ENCODE measurements at places on chromosomes 7 and 10.
A peak's percentile ranks its signal among the peaks of the same experiment; 100 is the strongest.

- no peak for DNase-seq
Measured at GRCh38 chr7:2271273-2272026, 29.4 kb downstream of the NUDT1 start.

GRCh38 chr10:96272316-96273280 lies 1.2 kb upstream of the BLNK start:
- no peak for DNase-seq

DNA sequence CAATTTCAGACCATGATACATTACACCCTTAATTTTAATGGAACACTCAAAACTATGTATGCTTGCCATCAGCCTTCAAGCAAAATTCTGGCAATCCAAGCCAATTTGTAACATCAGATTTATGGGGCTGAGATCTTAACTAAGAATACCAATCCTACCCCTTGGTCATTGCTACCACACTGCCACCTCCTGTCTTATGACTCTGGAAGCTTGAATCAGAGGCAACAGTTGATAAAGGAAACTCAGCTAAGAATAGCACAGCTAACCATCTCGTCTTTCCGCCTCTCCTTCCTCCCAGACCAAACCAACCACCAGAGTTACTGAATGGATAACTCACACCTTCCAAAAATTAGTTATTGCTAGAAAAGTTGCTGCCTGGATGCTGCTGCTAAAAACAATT lies 7.4 kb downstream of the IGF2BP3 start:
- no peak for DNase-seq

- DNase-seq: peak; percentile 92
Measured at GRCh38 chr7:137975221-137975620, 26.7 kb downstream of the CREB3L2 start.

DNA sequence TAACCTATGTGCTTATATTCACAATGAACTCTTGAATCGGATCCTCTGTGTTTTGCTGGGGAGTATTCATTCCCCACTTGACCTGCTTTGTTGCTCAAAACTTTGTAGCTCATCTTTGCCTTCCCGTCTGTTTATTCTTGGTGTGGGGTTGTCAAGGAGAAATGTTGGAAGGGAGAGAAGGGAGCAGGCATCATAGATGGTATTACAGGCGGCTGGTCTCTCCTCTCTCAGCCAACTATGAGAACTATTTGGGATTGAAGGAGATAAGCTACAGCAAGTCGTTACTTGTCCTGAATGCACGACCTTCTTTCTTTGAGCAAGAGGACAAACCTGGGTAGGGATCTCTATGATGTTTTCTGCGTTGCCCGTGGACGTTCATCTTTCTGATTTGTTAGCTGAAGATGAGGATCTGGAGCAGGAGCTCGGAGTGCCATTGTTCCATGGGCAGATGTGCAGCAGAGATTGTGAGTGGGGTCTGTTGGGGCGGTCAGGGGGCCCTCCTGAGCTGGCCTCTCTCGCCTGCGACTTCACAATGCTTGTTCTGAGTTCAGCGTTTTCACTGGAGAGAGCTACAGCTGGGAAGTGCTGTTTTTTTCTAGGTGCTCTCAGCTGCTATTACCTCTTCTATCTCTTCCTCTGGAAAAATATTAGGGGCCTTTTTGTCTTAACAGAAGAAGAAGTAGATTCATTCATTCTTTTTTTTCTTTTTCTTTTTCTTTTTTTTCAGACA lies 126.9 kb upstream of the KLF6 start:
- no peak for DNase-seq

GRCh38 chr10:50561266-50561665 lies 62.5 kb downstream of the SGMS1 start:
- DNase-seq: peak; percentile 67

GRCh38 chr10:12448340-12448728 lies 99.0 kb downstream of the CAMK1D start:
- DNase-seq: no peak

DNA sequence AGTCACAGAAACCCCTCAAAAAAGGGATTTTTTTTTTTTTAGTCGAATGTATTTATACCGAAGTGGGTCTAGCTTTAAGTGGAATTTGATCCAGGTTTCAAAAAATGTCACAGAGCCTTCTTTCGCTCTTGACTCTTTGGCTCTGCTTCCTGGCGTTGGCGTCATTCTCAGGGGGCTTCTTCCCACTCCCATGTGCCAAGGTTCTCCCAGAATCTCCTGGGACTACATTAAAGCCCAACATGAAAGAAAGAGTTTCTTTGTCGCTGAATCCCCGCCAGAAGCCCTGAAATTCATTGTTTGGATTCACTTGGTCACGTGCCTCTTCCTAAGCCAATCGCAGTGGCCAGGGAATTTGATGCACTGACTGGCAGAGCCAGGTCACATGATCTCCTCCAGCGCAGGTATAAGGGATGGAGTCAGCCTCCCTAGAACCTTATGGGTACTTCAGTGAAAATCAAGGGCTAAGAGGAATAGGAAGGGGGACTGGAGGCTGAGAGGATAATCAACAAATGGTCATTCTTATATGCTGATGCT lies 101.2 kb downstream of the RPS24 start:
- no peak for DNase-seq

- no peak for DNase-seq
Measured at GRCh38 chr7:84790882-84791281, 396.0 kb downstream of the SEMA3D start.

DNA sequence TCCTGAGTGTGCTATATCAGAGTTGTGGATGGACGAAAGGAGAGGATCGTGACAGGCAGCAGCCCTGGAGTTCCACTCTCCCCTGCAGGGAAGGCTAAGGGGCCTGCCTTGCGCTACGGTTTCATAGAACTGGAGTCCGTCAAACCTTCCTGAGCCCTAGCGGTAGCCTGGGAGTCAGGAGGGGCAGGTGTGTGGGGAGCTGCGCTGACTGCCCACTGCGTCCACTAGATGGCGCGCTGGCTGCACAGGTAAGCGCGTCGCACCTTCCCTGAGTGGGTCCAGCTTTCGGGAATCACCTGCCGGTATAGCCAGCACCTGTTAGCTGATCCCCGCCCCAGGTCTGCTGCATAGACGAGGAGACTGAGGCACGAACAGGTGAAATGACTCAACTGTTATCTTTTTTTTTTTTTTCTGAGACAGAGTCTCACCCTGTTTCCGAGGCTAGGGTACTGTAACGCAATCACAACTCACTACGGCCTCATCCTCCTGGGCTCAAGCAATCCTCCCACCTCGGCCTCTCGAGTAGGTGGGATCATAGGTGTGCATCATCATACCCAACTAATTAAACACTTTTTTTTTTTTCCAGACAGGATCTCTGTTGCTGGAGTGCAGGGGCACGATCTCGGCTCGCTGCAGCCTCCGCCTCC lies 20.2 kb upstream of the BAIAP2L1 start:
- DNase-seq: no peak

DNA sequence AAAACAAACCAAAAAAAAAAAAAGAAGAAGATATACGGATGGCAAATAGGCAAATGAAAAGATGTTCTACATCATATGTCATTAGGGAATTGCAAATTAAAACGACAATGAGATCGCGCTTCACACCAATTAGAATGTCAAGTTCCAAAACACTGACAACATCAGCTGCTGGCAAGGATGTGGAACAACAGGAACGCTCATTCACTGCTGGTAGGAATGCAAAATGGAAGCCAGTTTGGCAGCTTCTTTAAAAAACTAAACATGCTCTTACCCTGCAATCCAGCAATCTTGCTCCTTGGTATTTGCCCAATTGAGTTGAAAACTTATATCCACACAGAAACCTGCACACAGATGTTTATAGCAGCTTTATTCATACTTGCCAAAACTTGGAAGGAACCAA lies 34.8 kb downstream of the CALML5 start:
- no peak for DNase-seq

- DNase-seq: no peak
Measured at GRCh38 chr10:58641095-58641531, 128.4 kb downstream of the BICC1 start.

- peak; percentile 84 for DNase-seq
Measured at GRCh38 chr7:129829737-129830631, 122.8 kb downstream of the UBE2H start.

DNA sequence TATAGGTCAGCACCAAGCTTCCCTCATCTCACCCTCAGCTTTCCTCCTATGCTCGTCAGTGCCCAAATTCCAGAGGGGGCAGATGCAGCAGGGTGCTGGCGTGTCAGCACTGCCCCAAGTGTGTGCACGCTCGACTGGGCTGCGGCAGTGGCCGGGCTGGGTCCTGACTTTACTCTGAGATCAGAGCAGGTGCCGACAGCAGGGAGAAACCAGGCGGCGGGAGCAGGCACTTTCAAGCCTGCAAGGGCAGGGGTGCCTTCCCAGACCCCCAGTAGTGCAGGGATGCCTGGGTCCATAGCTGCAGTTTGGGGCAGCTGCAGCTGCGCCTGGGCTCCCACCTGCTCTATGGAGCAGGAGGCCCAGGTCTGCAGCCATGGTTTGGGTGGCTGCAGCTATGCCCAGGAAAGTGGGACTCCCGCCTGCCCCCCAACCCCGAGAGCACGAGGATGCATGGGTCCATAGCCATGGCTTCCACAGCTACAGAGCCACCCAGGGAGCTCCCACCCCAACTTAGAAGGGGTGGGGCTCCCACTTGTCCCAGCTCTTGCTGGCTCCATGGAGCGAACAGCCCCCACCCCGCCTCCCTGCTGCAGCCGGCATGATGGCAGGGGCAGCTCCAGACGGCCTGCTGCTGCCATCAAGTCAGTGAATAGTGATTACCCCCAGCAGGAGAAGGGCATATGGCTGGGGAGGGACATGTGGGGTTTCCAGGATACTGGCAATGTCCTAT lies 199.2 kb upstream of the KMT2E start:
- no peak for DNase-seq

- DNase-seq: no peak
Measured at GRCh38 chr10:124643330-124644009, 100.7 kb downstream of the FAM53B start.

GRCh38 chr10:132293813-132294520 lies 13.8 kb downstream of the STK32C start:
- DNase-seq: no peak

GRCh38 chr7:41328131-41328530 lies 374.8 kb downstream of the INHBA start:
- DNase-seq: no peak

GRCh38 chr10:45470098-45471012 lies 96.3 kb downstream of the ALOX5 start:
- peak; percentile 49 for DNase-seq

DNA sequence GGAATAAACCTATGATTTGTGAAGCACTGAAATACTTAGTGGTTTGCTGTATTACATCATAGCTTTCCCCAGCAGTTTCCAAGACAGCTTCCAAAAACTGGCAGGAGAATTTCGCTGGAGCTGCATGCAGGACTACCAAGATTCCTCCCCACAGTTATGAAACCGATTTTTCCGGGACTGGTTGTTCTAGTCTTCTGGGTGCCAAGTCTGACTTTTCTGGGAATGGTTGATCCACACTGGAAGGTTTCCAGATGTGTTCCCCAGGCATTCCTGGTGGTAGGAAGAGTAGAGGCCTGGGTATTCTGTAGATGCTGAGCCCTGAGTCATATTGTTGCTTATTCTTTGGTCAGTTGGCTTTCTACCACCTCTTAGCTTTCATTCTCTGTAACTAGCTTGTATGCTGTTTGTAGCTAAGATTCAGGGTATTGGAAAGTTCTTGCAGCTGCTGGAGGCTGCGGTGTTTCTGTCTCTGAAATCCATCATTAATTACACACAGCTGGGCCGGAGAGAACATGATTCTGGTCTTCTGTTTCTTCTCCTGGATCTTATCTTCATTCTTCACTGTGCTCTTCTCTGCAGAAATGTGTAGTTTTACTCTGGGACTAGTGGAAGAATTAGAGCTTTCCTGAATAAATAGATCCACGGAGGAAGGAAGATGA lies 6.3 kb downstream of the ABCC2 start:
- DNase-seq: no peak

- no peak for DNase-seq
Measured at GRCh38 chr10:125033146-125033924, 91.4 kb downstream of the ZRANB1 start.

GRCh38 chr7:155745737-155746136 lies 66.5 kb downstream of the SHH start:
- DNase-seq: no peak

GRCh38 chr7:108010377-108010776 lies 7.4 kb upstream of the LAMB1 start:
- DNase-seq: no peak

GRCh38 chr10:689452-690371 lies at the start of gene DIP2C:
TSS of gene DIP2C (minus strand) at chr10:689668. CDS start at chr10:689578, 90 bp downstream.
- DNase-seq: peak; percentile 74

GRCh38 chr10:31687663-31688482 lies 240.8 kb downstream of the ARHGAP12 start:
- DNase-seq: no peak

DNA sequence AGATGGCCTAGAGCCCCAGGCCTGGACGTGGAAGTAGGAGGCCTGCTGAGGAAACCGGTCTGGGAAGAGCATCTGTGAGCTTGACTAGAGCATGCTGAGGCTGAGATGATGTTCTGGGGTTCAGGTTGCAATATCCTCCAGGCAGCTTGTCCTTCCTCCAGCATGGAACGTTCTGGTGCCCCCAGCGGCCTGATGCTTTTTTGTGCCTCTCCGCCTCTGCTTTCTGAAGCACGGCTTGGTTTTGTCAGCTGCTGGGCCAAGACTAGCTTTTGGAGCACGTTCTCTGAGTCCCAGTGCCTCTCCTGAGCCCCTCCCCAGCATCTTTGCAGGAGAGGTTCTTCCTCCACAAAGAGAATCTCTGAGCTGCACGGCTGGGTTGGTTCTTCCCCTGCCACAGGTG lies 682.0 kb upstream of the FOXK1 start:
- no peak for DNase-seq

DNA sequence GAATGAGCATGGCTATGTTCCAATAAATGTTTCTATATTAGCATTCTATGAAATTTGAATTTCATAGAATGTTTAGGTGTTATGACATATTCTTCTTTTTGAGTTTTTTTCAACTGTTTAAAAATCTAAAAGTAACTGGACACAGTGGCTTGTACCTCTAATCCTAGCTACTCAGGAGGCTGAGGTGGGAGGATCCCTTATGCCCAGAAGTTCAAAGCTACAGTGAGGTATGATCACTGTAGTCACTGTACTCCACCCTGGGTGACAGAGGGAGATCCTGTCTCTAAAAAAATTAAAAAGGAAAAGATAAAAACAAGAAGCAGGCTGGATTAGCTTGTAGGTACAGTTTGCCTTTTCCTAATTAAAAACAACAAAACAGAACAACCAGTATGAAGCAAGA lies 95.1 kb downstream of the NRBF2 start:
- DNase-seq: no peak

DNA sequence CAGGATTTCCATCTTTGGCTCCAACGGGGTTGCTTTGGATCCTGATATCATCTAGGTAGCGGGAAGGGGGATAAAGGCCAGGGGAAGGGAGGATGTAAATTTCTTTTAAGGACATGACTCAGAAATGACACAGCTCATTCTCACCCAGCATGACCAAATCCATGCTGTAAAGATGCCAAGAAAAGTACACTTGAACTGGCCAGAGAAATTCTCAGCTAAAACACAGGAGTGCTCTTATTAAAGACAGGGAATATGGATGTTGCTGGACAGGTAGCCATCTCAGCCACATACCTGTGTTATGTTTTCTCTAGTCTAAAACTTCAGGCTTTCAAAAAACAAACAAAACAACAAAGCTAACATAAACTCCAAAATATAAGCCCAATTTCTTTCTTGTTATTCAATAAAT lies 68.3 kb downstream of the NAMPT start:
- no peak for DNase-seq

- no peak for DNase-seq
Measured at GRCh38 chr7:125425506-125425905, 495.9 kb upstream of the POT1 start.
